ENCODE measurements at places on chromosomes 7 and 10. TPM values are rescaled to one million over a fixed set of nuclear protein-coding genes. Genes with fewer than 3 reads are reported as not detected.

DNA sequence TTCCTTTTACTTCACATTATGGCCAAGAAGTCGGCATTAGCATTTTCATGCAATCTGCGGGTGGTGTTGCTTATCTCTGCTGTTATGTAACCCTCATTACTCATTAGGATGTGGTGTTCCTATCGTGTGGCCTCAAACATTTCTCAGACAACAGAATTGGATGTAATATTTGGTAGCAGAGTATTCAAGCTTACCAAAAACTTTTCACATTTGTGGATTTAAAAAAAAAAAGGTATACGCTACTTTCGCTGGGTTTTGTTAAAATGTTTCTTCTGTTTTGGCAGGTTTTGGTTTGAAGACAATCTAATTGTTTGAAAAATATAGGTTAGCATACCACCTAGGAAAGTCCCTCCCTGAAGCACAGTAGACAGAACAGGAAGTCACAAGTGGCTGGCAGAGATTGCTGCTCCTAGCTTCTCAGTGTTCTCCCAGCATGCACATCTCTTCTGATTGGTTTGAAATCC, 128.8 kb downstream of the GATA3 start:
- H3K4me1 ChIP-seq = no peaks in the 10 kb centered on the region
- no peak overlapping the region for H3K4me3 ChIP-seq
- H3K27ac ChIP-seq = no peak overlapping the region
- H3K27me3 ChIP-seq = no peaks in the 10 kb centered on the region

GRCh38 chr10:119305860-119306513, 98.6 kb downstream of the GRK5 start:
- no peaks in the 10 kb centered on the region for H3K27me3 ChIP-seq
- no peaks in the 10 kb centered on the region for H3K36me3 ChIP-seq
- peak; percentile 96 for DNase-seq
- peaks cover 90% of the 10 kb centered on the region for H3K4me1 ChIP-seq
- peak overlapping the region; percentile 35 for H3K4me3 ChIP-seq
- H3K27ac ChIP-seq = peak overlapping the region; percentile 74

DNA sequence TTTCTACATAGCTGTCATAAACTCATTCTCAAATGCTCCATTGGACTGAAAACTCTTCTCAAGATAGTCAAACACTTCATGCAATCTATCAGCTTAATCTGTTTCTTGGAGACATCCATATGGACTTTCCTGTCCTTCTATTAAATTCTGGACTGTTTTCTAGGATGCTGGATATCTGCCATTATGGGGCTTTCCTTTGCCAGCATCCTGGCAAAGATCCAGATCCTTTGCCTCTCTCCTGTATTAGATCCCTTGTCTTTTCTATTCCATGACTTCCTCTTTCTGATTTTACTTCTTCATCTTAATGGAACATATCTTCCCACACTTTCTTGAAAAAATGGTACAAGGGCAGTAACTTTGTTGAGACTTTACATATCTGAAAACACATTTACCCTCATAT, 35.9 kb upstream of the SKAP2 start:
- H3K4me3 ChIP-seq = no peak overlapping the region
- no peak for DNase-seq
- H3K27me3 ChIP-seq = peaks cover 2% of the 10 kb centered on the region

DNA sequence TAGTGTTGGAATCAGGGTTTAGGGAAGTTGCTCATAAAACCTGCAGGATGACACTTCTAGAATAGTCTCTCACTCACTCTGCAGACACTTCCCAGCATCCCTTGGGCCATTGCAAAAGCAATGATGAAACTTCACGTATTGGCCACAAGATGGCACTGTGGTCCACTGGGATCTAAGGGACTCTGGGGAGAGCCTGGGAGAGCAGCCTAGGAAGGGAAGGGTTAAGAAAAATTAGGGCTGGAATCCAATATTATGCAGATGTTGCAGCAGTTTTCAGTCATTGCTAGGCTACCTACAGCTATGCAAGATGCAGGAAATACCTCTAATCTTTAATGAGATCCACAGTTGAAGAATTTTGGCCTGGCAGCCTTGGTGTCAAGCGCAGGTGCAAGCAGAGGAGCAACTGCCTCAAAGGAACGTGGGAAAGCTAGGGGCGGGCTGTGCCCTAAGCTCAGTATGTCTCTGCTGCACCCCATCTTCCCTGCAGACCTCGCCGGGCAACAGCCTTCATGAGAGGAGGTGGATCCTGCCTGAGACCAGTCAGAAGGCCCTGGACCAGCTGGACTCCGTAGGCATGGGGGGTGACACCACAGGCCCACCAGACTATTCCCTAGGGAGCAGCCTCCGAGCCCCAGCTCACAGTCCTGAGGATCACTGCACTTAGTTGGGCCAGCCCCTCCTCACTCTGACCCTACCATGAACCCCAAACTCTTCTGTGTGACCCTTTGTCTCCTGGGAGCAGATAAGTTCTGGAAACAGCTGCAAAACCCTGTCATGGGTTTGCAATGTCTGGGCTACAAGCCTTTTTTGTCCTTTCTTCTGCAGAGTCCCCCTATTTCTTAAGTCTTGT, 127.9 kb upstream of the PRSS58 start:
- H3K4me3 ChIP-seq = no peak overlapping the region
- peak; percentile 36 for DNase-seq
- H3K27ac ChIP-seq = no peak overlapping the region
- no peaks in the 10 kb centered on the region for H3K27me3 ChIP-seq

- H3K36me3 ChIP-seq = no peaks in the 10 kb centered on the region
- no peak overlapping the region for H3K4me3 ChIP-seq
- H3K27ac ChIP-seq = no peak overlapping the region
- H3K27me3 ChIP-seq = no peaks in the 10 kb centered on the region
- no peaks in the 10 kb centered on the region for H3K4me1 ChIP-seq
- DNase-seq = no peak
Observed at GRCh38 chr7:3179456-3179855, 121.6 kb upstream of the SDK1 start.

DNA sequence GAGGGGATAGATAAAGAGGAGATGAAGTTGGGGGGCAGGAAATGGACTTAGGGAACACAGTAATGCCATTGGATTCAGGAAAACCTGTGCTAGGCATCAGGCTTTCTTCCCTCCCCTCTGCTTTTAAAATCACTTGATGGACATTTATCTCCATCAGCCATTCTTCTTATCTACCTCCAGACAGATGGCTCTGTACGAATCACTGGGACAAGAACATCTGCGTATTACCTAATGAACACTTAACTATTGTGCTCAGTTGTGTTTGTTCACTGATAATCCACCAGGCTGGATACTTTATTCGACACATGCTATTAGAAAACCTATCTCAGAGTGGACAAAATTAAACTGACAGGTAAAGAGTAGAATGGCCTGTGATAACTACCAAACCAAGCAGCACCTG, 40.0 kb downstream of the TNKS2 start:
- no peaks in the 10 kb centered on the region for H3K4me1 ChIP-seq
- no peak overlapping the region for H3K4me3 ChIP-seq
- H3K36me3 ChIP-seq = peaks cover 62% of the 10 kb centered on the region
- no peak for DNase-seq
- H3K27ac ChIP-seq = no peak overlapping the region

- DNase-seq = no peak
- no peak overlapping the region for H3K4me3 ChIP-seq
Observed at GRCh38 chr10:64316416-64316815, 795.2 kb downstream of the REEP3 start.

- no peak for DNase-seq
- no peak overlapping the region for H3K4me3 ChIP-seq
- H3K4me1 ChIP-seq = no peaks in the 10 kb centered on the region
- no peaks in the 10 kb centered on the region for H3K27me3 ChIP-seq
- no peaks in the 10 kb centered on the region for H3K36me3 ChIP-seq
Observed at GRCh38 chr7:30787486-30787885, 16.3 kb downstream of the MINDY4 start.

- no peak for DNase-seq
- H3K4me1 ChIP-seq = no peaks in the 10 kb centered on the region
- no peak overlapping the region for H3K4me3 ChIP-seq
- H3K36me3 ChIP-seq = no peaks in the 10 kb centered on the region
Observed at GRCh38 chr10:22854935-22855421, 72.9 kb upstream of the ARMC3 start.

DNA sequence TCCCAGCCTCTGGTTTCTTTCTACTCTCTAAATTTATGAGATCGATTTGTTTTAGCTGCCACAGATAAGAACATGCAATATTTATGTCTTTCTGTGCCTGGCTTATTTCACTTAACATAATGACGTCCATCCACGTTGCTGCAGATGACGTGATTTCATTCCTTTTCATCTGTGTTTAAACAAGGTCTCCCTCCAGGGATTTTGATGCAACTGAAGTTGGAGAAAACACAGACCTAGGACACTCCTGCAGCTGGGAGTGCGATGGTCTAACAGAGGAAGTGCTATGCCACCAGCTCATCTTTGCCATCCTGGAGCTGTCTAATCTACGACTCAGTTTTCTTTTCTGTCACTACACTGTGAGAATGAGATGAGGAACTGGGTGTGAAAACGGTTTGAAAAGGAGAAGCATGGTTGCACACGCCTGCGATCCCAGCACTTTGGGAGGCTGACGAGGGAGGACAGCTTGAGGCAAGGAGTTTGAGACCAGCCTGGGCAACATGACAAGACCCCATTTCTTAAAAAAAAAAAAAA, 1.5 kb upstream of the KCTD7 start:
- no peaks in the 10 kb centered on the region for H3K27me3 ChIP-seq
- H3K36me3 ChIP-seq = no peaks in the 10 kb centered on the region
- H3K4me3 ChIP-seq = peak overlapping the region; percentile 83

DNA sequence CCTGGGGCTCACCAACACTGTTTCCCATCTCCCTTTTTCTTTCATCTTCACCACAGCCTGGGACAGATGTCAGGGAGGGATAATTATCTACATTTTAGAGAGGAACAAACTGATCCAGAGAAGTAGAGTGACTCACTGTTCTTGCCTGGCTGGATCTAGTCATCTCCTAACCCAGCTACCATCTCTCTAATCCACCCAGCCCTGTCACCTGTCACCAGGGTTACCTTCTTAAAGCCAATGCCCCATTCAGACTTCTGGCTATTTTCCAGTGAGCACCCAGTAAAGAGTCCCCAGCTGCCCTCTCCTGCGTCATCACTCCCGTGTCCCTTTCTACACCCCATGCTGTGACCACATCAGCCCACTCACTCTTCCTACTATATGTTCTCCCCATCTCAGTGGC, 68.4 kb upstream of the DUSP5 start:
- no peak overlapping the region for H3K27ac ChIP-seq
- H3K4me3 ChIP-seq = no peak overlapping the region
- DNase-seq = no peak
- peaks cover 6% of the 10 kb centered on the region for H3K4me1 ChIP-seq

DNA sequence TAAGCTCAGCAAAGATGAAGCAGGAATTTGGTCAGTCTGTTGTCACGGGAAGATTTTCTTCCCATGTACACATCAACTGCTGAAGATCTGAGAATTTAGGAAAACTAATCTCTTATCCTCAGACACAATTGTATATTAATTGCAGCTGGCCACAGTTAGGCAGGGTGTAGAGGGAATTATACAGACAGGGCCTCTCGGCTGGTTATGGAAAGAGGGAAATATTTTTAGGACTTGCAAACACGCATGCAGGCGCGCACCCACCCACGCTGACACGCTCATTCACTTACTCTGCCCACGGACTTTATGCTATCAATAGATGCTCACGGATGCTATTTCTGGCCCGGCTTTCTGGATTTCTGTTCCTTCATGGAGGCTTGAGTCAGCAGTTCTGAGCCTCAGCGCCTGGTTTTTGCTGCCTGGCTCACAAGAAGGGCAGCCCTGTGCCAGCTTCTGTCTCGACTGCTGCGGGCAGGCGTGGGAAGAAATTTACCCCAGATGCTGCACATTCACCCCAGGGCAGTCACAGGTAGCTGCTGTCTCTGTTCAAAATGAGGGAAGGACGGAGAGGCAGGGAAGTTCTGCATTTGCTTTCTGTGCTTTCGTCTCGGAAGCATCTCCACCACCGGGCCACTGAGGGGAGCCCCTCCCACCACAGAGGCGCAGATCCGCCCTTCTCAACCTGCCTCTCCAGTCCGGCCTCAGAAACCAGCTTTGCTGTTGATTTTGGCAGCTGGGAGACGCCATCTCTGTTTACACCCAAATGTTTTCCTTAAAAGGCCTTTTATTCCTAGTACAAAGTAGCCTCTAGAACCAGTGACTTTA, 116.3 kb upstream of the BTBD16 start:
- H3K27me3 ChIP-seq = no peaks in the 10 kb centered on the region
- H3K27ac ChIP-seq = no peak overlapping the region
- H3K36me3 ChIP-seq = no peaks in the 10 kb centered on the region
- no peak for DNase-seq
- no peak overlapping the region for H3K4me3 ChIP-seq

- peaks cover 6% of the 10 kb centered on the region for H3K4me1 ChIP-seq
- DNase-seq = no peak
- H3K27ac ChIP-seq = no peak overlapping the region
Observed at GRCh38 chr10:101351477-101351876, 2.5 kb upstream of the BTRC start.

DNA sequence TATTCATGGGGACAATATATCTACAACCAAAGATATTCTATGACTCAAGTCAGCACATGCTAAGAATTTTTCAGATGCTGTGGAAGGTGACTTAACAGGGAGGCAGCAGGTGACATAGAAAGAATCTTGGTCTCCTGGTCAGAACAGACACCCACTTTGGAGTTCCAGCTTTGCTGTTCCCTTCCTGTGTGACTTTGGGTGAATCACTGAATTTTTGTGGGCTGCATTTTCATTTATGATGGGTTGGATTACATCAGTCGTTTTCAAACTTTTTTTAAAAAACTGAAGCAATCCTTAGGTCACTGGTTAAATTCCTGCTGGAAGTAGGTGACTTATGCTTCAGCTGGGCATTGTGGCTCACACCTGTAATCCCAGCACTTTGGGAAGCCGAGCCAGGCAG, 24.9 kb downstream of the RGR start:
- H3K36me3 ChIP-seq = no peaks in the 10 kb centered on the region
- H3K27me3 ChIP-seq = no peaks in the 10 kb centered on the region
- H3K4me3 ChIP-seq = no peak overlapping the region

MTPN gene
- 177 TPM for total RNA-seq

STRIP2 gene
- 5.1 TPM for total RNA-seq

SHTN1 gene
- 67.8 TPM for total RNA-seq

ANK3 gene
- 2.5 TPM for total RNA-seq

TMEM120A gene
- total RNA-seq = 71.0 TPM

TEX36 gene
- not detected for total RNA-seq

LIPN gene
- not detected for total RNA-seq

KLF6 gene
- total RNA-seq = 177 TPM

HOXA4 gene
- 0.39 TPM for total RNA-seq

CSGALNACT2 gene
- total RNA-seq = 22.3 TPM

LRRC61 gene
- total RNA-seq = 13.8 TPM

RBP3 gene
- not detected for total RNA-seq

All from Panc1 (cell line).